ENCODE measurements at places on chromosomes 4 and X.

DNA sequence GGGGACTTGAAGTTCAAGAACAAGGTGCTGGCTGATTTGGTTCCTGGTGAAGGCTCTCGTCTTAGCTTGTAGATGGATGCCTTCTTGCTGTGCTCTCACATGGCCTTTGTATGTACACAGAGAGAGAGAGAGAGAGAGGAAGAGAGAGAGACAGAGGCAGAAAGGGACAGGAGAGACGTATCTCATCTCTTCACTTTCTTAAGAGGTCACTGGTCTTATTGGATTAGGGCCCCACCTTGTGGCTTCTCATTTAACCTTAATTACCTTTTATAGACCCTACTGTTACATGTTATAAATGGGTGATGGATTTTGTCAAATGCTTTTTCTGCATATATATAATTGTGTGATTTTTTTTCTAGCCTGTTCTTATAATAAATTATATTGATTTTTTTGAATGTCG lies 1444.2 kb downstream of the ADGRL3 start:
- no peak for DNase-seq

DNA sequence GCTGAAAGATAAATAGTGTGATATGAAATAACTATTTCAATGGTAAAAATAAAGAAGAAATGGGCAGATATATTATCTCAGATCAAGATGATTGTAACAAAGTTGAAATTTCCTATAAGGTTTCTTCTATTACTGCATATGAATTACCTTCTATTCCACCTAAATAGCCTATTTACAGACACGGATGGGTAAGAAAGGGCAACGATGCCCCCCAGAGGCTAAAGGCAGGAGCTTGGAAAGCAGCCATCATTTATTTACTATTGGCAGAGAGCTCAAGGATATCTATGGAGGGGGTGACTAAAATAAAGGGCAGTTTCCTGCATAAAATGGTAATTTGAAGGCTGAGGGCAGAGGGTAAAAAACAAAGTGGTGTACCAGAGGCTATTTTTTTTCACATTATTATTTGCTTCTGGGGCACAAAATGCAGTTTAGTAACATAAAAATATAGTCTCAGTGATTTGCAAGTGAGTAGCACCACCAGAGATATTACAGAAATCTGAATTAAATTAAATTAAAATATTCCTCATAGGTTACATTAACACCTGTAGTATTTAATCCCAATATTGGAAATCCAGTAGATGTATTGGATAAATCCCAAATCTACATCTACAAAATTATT lies 123.1 kb downstream of the BTC start:
- peak; percentile 42 for DNase-seq

DNA sequence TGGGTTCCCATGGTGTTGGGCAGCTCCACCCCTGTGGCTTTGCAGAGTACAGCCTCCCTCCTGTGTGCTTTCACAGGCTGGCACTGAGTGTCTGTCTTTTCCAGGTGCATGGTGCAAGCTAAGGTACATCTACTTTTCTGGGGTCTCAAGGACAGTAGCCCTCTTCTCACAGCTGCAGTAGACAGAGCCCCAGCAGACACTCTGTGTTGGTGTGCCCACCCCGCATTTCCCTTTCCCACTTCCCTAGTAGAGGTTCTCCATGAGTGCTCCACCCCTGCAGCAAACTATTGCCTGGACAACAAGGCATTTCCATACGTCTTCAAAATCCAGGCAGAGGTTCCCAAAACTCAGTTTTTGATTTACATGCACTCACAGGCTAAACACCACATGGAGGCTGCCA lies 143.0 kb downstream of the TECRL start:
- DNase-seq = no peak

GRCh38 chr4:141416677-141417363 lies 196.1 kb downstream of the ZNF330 start:
- DNase-seq = no peak

DNA sequence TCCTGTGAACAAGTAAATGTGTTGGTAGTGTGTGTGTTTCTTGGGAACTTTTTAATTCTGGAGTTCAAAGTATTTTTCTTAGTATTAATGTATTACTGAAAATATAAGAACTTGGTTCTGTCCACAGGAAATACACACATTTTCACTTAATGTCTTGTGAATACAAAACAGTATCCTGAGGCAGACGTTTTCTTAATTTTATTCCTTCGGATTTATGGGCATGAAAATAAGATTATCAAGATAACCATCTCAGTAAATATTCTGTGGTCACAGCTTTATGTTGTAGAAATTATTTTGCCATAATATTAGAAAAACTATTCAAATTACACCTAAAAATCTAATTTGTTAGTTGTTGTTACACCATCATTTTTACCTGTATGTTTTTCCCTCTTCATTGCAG lies 29.8 kb downstream of the NFKB1 start:
- DNase-seq = no peak

DNA sequence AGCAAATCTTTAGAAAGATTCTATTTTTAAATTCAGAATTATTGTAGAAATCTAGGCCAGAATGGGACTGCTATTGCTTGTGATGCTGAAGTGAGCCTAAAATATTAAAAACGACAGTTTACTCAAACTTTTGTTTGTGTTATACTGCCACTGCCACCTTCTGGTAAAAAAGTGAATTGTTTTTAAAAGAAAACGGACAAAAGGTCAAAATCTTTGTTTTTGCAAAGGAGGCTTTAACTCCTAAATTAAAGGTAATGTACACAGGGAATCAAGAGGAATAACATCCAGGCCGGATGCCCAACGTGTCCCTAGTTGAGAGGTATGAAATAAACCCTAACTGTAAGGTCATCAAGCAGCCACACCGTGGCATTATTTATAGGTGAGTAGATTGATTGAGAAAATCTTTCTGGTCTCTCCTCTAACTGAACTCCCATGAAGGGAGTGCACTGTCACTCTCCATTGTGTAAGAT lies 338.3 kb upstream of the GALNT7 start:
- no peak for DNase-seq

Data from stimulated activated CD4-positive, alpha-beta T cell treated with anti-CD3 and anti-CD28 coated beads, Interleukin-4, amount 100 ng/mL, for 4 hours (primary cell).